ENCODE measurements at places on chromosomes 16 and 17.

DNA sequence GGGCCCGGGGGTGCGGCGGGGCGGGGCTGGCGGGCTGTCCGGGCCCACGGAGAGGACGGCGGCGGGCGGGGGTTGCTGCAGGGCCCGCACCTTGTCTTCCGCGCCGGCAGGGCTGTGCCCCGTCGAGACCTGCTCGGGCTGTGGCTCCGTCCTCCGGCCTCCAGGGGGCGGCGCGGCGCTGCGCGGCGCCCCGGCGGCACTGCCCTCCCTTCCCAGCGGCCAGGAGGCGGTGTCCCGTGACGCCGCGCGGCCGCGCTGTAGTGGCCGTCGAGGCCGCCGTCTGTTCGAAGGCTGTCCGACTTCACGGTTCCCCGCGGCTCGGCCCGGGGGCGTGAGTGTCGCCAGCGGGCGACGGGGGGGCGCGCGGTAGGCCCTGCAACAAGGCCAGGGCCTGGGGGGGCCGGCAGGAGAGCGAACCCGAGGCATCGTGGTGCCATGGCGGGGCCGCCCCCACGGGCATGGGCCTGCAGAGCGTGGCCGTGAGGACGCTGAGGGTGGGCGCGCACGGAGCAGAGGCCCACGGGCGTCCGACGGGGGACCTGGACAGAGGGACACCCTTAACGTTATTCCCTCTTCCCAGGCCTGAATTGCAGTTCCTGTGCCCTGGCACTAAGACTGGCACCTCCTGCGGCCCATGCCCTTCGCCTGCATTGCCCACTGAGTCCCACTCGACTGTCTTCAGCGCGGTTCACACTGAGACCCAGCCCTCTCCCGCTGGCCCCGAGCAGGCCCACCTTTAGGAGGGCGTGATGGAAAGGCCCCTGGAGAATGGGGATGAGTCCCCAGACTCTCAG is at the start of gene PLEKHG4:
PLEKHG4 (plus strand) TSS at position 237 of the 794 bp plus-strand sequence; CDS start at position 750, 513 bp downstream.
- DNase-seq = peak; percentile 85

GRCh38 chr16:80375973-80376372 is 164.8 kb upstream of the DYNLRB2 start:
- DNase-seq = no peak

DNA sequence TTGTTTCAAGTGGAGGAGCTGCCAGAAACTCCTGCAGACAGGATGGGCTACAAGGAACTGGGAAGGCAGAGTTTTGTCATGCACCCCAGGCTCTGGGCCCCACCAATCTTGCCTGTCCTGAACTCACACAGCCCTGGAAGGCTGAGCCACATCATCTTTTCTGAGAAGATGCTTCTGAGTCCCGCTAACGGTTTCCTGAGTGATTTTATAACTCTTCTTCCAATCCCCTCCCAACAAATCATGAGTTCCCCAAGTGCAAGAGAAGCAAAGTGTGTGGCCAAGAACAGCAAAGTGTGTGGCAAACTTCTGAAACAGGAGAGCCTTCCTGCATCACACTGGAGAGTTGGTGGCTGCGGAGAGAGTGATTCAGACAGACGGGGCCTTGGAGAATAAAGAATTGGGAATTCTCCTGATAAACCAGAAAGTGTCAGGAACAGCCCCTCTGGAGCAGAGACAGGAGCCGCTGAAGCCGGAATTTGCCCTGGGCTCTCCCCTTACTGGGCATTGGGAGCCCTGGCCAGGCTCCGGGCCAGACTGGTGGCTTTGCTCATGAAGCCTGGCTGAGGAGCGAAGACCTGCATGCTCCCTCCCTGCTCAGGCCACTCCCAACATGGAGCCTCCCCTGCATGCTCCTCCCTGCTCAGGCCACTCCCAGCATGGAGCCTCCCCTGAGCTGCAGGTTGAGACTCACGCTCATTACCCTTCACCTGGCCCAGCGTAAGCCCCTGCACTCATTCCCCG is 47.2 kb downstream of the PITPNM3 start:
- DNase-seq = no peak

- peak; percentile 60 for DNase-seq
Observed at GRCh38 chr17:42980766-42981397, 517 bp downstream of the RUNDC1 start.

GRCh38 chr16:86200722-86201121 is 301.8 kb downstream of the IRF8 start:
- no peak for DNase-seq

Measured in sciatic nerve (tissue), 2 donors.